ENCODE measurements at places on chromosomes 4 and X.
A peak's percentile ranks its signal among the peaks of the same experiment; 100 is the strongest.

- DNase-seq: no peak
Observed at GRCh38 chr4:98663226-98664006, 5.0 kb upstream of the TSPAN5 start.

GRCh38 chr4:106320235-106320634 lies 3.9 kb downstream of the AIMP1 start:
- no peak for DNase-seq

- DNase-seq: no peak
Observed at GRCh38 chr4:112852601-112853000, 196.9 kb upstream of the ANK2 start.

GRCh38 chr4:134201216-134202161 lies at the start of gene PABPC4L:
TSS of gene PABPC4L (minus strand) at chr4:134201789. CDS start at chr4:134201019, 770 bp downstream.
- peak; percentile 79 for DNase-seq

DNA sequence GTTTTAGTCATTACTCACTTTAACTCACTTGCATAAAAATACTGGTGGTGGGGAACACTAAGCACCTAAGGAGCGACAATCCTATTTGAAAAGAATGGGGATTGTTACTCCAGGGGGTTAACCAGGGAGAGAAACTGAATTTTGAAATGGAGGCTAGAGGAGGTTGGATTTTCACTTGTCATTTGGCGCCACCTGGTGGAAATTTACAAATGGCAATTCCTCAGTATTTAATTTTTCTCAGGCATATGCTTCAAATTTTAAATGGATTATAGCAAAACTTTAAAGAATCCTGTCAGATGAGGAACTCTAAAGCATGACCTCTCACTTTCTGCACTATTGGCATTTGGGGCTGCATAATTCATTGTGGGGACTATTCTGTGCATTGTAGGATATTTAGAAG lies 2.7 kb upstream of the GEMIN8 start:
- DNase-seq: peak; percentile 51

- DNase-seq: no peak
Observed at GRCh38 chr4:94508806-94509205, 57.1 kb downstream of the PDLIM5 start.

GRCh38 chr4:170047771-170048354 lies 21.7 kb upstream of the MFAP3L start:
- DNase-seq: peak; percentile 45

- DNase-seq: no peak
Observed at GRCh38 chrX:69603566-69604194, 12.2 kb upstream of the EDA start.

- no peak for DNase-seq
Observed at GRCh38 chrX:19646282-19646681, 131.0 kb upstream of the MAP3K15 start.

DNA sequence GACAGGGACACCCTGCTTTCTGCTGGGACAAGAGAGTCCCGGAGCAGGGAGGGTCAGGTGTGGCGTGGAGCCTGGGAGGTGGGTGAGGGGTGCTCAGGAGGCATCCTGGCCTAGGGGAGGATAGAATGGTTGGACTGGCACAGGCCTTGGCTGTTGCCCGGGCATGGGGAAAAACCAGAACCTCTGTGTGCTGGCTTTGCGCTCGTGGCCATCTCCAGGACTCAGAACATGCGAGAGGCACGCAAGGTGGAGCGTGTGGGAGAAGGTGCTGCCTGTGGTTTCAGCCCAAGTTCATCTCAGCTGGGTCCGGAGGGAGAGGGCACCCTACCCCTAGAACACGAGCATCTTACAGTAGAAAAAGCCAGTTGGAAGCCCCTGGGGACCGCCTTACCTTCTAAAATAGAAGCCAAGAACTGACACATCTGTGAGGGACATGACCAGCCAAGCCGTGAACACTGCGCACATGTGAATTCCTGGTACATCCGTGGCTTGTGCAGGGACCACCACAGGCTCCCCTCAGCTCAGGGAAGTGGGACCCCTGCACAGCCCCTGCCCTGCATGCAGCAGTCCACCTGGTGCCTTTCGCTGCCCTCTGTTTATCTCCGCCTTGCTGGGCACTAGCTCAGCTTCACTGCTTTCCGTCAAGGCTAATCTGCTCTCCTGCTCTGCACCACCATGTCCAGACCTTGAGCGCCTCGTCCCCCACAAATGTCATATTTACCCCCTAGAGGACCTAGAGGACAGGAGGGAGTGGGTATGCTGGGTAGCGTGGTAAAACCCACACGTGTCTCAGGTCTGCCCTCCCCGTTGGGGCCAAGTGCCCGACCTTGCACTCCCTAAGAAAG lies 13.5 kb downstream of the MSANTD1 start:
- DNase-seq: no peak

GRCh38 chr4:72109959-72110497 lies 78.2 kb downstream of the NPFFR2 start:
- DNase-seq: no peak

GRCh38 chr4:76747563-76747962 lies 150.4 kb downstream of the SOWAHB start:
- DNase-seq: no peak

DNA sequence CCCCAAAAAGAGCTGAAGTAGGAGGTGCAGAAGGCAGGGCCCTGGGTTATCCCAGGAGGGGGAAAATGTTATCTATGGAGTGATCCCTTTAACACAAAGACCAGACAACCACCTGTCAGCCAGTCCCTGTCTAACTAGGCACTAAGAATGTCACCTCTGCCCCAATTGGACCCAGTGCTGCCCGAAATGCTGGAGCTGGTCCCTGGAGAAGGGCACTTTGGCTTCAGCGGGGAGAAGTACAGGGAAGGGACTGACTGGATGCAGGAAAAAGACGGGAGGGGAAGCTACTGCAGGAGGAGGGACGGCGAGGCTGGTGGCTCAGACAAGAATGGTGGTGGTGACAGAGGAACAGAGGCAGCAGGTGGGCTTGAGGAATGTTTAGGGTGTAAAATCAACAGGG lies 17.3 kb downstream of the PHKA2 start:
- no peak for DNase-seq

- no peak for DNase-seq
Observed at GRCh38 chr4:156158747-156159146, 205.1 kb upstream of the CTSO start.

GRCh38 chr4:2860391-2861348 lies 17.0 kb downstream of the ADD1 start:
- no peak for DNase-seq

DNA sequence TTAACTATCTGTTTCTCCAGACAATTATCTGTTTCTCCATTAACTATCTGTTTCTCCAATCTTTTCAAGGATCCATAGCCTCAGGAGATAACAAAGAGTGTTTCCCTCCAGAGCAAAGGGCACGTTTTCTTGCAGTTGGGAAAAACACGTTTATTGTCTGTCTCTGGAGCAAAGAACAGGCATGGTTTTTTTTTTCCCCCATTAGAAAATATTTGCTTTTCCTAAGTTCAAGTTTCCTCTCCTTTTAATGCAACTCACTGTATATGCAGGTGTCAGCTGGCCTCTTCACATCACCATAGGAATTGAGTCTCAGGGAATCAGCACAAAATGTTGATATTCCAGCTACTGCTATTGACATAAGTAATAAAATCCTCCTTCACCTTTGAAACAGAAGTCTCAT lies 984.4 kb downstream of the RAB28 start:
- DNase-seq: no peak

DNA sequence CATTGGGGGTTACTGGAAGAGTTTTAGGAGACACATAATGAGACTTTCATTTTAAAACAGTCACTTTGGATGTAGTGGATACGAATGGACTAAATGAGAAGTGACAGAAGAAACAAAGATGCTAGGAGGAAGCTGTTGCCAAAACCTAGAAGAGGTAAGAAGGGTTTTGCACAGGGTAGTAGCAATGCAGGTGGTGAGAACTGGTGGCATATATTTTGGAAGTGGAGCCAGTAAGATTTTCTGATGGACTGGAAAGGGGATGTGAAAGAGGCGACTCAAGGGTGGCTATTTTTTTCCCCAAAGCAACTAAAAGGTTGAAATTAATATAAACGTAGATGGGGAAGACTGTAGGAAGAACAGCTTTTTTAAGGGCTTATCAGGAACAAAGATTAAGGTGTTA lies 462.0 kb downstream of the IL15 start:
- no peak for DNase-seq

DNA sequence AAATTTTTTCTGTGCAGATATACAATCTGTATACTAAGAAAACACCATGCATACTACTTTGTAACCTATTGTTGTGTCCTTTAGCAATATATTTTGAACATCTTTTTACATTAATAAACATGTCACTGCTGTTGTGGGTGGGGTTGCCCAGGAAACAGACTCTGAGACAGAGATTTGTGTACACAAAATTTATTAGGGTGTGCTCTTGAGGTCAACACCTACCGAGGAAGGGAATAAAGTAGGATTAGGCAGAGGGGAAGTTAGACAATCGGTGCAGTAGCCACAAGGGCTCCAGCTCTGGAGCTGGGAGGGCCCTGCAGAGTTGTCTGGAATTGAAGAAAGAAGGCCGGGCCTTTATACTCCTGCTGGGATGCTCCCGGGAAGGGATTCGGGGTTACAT lies 56.4 kb downstream of the CXorf58 start:
- DNase-seq: no peak

DNA sequence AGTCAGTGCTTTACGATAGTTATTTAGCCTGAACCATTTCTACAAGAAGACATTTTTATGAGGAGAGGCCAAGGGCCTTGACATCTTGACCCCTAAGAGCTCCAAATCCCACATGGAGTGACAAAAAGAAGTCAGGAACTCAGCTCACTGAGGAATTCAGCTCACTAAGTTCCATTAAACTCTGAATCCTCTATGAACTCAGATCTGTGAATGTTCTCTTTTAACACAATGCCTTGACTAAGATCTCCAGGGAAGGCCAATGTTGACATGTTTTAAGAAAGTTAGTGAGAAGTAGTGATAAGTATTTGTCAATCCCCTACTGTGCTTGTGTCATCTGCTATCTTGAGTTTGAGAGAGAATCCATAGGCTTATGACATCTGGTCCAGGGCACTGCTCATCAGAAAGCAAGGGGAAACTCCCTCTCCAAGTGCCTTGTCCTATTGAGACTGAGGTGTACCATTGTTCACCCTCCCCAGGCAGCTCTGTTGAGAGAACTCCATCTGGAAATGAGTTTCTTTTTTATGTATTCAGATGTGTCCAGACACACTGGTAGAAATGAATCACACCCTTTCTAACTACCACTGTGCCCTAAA lies 68.7 kb upstream of the PCDH19 start:
- DNase-seq: no peak

GRCh38 chrX:121161501-121161933 lies 114.1 kb downstream of the GLUD2 start:
- no peak for DNase-seq

- DNase-seq: no peak
Observed at GRCh38 chr4:105490523-105490922, 16.7 kb upstream of the PPA2 start.

DNA sequence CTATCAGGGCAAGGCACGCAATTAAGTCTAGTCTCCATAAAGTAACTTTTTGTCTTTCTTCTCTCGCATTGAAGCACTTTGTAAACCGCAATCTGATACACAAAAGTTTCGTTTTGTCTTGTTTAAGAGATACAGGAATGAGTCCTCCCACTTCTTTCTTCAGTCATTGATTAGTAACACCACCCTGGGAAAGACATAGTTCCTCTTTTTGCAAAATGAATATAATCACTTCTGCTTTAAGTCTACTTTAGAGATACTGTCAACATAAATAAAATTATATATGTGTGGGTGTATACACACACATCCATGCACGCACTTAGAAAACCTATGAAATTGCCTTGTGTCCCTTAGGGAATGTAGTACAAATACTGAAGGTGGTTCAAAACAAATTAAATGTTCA lies 11.7 kb downstream of the COQ2 start:
- DNase-seq: no peak

- DNase-seq: no peak
Observed at GRCh38 chr4:61752617-61753016, 552.5 kb downstream of the ADGRL3 start.

GRCh38 chrX:78747489-78747888 lies at the start of gene LPAR4:
TSS of gene LPAR4 (plus strand) at chrX:78747720. CDS start at chrX:78754870, 7,150 bp downstream.
- peak; percentile 30 for DNase-seq

GRCh38 chr4:98566361-98567008 lies 91.9 kb downstream of the TSPAN5 start:
- DNase-seq: no peak

DNA sequence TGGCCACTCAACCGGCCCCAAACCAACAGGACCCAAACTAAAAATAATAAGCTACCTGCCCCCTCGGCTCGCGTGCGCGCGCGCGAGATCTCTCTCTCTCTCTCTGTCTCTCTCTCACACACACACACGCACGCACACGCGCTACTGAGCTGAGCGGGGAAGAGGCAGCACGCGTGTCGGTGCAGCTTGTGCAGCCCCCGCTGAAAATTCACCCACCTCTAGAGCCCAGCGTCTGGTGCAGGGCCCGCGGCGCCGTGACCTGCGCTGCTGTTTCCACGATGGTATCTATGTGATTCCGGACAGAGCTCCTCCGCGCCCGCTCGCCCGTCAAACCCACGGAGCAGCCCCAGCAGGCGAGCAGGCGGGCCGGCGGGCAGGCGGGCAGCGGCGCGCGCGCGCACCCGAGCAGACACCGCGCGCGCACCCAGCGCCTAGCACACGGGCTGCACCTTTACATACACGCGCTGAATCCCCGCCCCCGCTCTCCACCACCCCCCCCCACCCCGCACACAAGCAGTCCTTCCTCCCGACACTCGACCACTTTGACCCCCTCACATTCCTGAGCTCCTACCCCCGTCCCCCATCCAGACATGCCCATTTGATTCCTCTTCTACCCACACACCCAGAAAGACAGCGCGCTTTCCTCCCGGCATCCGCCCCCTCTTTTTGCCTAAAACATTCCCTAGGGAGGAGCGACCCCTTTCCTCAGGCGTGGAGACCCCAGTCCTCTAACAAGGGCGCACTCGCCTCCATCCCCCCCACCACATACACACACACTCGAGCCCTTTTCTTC lies 1.0 kb downstream of the SLITRK4 start:
- DNase-seq: no peak

DNA sequence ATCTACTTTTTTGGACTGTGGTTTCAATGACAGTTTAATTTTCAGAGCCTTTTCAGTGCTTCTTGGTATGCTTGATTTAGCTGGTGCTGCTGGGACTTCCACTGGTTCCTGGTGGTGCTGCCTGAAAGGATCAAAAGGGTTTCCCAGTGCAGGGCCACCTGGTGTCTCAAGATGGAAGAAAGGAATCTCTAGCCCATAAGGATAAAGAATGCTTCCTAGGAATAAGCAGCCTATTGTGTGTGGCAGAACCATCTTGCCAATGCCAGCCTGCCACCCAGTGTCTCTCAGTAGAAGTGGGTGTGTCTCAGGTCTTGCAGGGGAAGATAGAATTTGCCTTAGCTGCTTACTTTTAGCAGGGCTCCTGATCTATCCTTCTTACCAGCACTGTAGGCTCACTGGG lies 15.0 kb upstream of the RAI2 start:
- DNase-seq: no peak

GRCh38 chr4:15714141-15714540 lies 11.3 kb downstream of the BST1 start:
- no peak for DNase-seq
